IMR-90 (cell line): ENCODE measurements at places on chromosomes 3 and 15. TPM values are rescaled to one million over a fixed set of nuclear protein-coding genes. Genes with fewer than 3 reads are reported as not detected.

The WNT5A gene
- 204 and 224 TPM in 2 replicates for total RNA-seq

The DPPA4 gene
- not detected in 2 replicates for total RNA-seq

The SLC9A9 gene
- total RNA-seq: 2.3 and 4.2 TPM in 2 replicates

DNA sequence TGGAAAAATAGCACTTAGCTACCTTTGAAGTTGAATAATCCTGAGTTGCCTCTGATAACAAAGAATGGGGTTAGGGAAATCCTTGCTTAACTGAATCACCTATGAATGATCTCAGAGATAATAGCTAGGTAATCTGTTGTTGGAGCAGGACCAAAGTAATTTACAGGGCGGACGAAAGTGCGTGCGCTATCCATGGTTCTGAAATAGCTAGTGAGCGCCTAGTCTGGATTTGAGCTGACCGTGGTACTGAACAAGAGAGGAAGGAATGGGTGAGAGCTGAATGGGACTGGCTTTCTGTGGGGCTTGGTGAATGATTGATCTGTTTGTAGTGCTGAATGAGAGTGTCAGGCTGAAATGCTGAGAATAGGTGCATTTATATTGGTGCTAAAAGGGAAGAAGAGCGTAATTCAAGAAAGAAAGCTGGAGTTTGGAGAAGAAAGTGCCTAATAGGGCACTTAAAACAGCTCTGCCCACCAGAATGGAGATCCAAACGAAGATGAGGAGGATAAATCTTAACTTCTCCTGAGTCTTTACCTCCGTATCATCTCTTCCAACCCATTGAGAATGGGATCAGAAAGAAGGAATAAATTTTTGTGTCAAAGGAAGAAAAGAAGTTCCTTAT lies 10.1 kb downstream of the SCN10A start:
- DNase-seq: peak; percentile 74

DNA sequence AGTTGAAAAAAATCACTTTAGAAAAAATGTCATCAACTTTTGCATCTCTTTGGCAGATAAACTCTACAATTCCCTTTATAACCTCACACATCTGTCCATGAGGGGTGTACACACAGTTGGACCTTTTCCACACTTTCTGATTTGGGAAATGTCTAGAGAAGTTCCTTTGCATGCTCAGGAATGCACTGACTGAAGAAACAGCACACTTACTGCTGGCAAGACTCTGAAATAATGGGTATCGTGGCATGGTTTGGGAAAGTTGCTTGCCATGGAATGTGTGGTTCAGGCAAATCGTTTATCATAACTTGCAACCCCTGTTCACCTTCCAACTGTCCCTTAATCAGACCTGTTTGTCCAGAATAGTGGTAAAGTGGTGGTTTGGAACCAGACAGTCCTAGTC lies 135.3 kb upstream of the TGFBR2 start:
- peak; percentile 22 for DNase-seq

DNA sequence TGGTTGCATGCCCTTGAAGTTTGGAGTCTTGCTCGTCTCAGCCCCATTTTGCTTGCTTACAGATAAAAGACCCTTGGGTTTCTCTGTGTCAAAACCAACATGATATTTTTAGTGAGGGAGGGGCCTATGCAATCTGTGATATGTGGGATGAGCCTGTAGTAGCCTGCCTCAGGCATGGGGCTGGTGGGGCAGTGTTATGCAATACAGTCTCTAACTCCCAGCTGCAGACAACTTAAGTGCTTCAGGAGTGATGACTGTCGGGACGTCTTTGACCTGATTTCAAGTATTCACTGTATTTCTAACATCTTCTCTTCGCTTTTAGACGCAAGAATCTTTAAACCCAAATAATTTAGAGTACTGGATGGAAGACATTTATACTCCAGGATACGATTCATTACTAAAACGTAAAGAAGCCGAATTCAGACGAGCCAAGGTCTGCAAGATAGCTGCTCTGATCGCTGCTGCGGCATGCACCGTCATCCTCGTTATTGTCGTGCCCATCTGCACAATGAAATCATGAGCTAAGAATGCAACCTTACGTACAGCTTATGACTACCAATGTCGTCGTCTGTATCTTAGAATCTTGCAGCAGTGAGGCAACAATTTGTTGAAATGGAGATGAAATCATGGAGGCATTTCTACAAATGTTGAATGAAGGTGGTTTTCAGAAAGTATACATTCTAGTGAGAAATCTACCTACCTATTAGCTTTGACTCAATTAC lies 35.9 kb downstream of the MINAR1 start:
- DNase-seq: no peak

DNA sequence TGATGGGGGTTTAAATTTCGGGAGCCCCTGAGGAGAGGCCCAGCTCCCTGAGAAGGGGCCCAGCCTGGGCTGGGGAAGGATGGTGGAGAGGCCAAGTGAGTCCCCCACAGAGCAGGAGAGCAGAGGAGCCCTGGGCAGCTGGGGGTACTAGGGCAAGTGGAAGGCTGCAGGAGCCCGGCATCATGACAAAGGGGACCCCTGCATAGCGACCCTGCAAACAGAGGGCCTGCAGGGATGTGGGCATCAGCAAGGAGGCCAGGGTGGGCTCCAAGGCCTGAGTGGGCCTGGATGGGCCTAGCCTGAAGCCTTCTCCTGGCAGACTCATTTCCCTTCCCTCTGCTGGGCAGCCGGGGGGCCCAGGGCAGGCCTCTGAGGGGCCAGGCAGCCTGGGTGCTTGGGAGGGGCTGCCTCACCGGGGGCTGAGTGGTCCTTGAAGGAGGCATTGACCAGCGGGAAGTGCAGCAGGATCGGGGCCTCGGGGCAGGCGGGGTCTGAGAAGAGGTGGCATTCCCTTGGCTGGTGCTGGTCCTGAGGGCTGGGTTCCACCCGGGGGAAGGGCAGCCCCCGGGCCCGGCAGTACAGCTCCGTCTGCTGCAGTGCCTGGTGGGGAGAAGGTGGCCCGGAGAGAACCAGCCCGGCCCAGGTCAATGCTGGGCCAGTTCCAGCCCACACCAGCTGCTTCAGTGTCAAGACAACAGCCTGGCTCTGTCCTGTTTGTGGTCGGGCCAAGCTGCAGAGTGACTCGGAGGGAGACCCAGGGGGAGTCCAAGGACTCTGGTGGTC lies 24.7 kb downstream of the PLA2G4D start:
- no peak for DNase-seq

GRCh38 chr3:156729460-156730179 lies 55.2 kb downstream of the TIPARP start:
- no peak for DNase-seq

GRCh38 chr15:99371180-99372103 lies 120.2 kb downstream of the LRRC28 start:
- DNase-seq: peak; percentile 23
